Activated CD4-positive, alpha-beta T cell treated with anti-CD3 and anti-CD28 coated beads, Interleukin-2, amount 50 U/mL, for 1 hour (primary cell): ENCODE measurements at places on chromosomes 3 and 15.

- no peak for DNase-seq
These were observed 16.3 kb downstream of the ISG20 start for GRCh38 chr15:88655103-88655553.

DNA sequence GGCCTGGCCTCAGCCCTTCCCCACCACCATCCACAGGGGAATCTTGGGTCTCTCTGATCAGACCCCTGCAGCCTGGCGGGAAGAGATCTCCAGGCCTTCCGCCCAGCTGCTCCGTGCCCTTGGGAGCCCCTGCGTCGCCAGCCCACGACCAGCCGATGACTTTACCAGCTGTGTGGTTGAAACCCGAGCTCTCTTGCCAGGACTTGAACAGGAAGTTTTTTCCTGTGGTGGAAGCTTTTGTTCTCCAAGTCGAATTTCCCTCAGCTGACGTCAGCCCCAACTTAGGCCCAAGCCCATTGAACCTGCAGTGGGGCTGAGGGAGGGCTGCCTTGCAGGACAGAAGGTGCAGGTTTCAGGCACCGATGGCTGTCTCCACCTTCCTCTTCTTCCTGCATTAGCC is 51.7 kb upstream of the SMAD3 start:
- DNase-seq, result no peak

DNA sequence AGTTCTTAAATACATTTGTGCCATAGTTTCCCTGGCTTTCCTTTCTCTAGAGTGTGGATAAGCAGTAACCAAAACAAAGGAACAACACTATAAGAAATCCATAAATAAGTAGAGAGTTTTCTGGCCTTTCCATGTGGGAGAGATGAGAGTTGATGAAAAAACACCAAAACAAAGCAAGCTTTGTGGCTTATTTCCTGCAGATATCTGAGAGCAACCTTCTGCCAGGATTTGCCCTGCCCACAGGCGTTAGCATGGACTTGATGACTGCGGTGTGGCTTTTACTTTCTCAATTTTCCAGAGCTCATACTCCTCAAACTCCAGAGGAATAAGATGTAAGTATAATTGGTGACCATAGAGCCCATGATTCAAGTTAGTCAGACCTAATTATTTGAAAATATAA is 194.9 kb downstream of the RAP2B start:
- no peak for DNase-seq

- DNase-seq, result no peak
These were observed 80.5 kb upstream of the NEO1 start for GRCh38 chr15:72971766-72972165.

DNA sequence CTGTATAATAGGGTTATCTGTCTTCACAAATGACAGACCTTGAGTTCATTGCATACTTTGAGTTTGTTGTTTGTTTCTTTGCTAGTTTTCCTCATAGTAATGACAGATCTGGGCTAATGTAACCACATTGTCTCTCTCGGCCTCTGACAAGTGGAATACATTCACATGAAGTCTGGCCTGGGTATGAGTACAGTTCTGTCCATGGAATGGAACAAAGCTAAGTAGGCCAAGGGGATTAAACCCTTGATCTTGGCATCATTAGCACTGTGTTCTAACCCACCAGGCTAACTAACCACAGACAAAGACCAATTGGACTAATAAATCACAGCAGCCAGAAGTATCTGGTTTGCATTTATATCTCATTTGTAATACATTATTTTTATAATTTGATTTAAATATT is 7.6 kb upstream of the VGLL3 start:
- no peak for DNase-seq

GRCh38 chr3:90092994-90093393 is 985.6 kb downstream of the EPHA3 start:
- DNase-seq, result no peak
